ENCODE measurements at places on chromosomes 3 and 15.

DNA sequence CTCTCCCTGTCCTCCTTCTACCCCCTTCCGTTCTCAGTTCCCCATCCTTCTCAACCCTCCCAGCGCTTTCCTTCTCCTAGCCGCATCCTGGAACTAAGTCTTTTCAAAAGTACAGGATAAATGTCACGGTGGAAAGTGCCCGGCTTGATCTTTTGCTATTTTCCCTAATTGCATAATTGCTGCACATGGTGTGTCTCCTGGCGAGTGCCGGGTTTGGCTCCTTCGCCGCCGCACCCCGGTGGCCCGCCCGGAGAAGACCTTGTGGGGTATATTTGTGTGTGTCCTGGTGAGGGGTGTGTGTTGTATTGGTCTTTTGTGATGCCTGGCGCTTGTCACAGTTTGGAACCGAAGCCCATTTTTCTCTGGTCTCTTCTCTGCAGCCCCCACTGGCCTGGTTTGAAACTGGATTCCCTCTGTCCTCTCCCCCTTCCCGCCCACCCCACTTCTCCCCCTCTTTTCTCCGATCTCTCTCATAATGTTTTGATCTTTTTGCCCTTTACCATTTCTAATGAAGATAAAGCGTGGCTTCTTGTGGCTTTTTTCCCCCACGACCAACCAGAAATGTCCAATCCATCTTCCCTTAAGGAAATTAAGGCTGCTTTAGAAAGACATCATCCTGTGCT is 692 bp downstream of the UBE2E2 start:
- peak; percentile 22 for DNase-seq

GRCh38 chr15:41513506-41514227 is at the start of gene LTK:
Gene LTK, minus strand, starts transcription at chr15:41513827. Its CDS starts 118 bp downstream, at chr15:41513709.
- DNase-seq, result no peak

DNA sequence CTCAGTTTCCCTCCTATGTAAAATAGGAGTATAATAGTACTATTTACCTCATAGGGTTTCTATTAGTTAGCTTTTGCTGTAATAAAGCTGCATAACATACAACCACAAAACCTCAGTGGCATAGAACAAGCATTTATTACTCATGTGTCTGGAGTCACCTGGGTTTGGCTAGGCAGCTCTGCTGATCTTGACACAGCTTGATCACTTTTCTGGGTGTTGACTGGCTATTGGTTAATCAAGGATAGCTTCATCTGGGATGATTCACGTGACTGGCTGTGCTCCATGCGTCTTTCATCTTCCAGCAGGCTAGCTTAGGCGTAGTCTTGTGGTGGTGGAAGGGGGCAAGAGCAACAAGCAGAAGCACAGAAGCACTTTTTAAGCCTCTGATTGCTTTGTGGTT is 112.6 kb downstream of the SQOR start:
- no peak for DNase-seq

- DNase-seq, result no peak
Observed at GRCh38 chr3:129975705-129976048, 1.2 kb downstream of the TRH start.

DNA sequence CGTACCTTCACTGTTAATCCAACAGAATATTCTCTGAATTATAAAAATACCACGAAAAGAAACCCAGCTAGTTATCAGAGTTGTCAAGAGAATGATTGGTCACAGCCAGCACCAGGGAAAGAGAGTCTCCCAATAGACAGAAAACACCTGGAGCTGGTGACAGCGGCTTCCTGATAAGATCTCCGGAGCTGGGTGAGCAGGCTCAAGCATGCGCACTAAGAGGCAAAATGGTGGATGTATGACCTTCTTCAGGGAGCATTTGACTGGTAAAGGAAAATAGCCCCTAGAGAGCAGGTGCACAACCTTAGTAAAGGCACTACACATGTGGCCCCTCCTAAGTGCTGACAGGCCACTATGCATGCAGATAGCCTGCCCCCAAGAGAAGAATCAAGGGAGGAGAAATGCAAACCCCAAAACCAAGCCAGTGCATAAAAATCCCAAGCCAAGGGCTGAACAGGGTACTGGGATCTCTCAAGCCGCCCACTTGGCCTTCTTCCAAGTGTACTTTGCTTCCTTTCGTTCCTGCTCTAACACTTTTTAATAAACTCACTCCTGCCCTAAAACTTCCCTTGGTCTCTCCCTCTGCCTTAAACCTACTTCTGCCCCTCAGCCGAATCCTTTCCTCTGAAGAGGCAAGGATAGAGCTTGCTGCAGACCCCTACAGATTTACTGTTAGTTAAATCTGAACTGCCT is 93.2 kb downstream of the UACA start:
- DNase-seq, result no peak

GRCh38 chr15:94411285-94411684 is 179.9 kb downstream of the MCTP2 start:
- DNase-seq, result no peak

DNA sequence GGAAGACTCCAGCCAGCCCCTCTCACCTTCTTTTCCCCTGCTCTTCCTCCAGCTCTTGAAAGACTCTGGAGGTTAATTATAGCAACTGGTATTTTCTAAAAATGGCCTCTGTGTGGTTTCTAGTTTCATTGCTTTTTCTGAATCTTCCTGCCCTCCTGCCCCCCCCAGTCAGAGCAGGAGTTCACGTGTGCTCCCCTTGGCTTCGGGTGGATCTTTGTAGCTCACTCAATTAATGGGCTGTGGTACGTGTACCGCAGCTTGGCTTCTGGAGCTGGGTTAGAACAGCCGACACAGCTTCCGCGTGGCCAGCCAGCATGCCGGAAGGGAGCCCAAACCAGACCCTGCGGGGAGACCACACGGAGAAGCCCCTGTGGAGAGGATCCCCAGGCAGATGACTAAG is 31.5 kb downstream of the TM2D3 start:
- DNase-seq, result no peak

DNA sequence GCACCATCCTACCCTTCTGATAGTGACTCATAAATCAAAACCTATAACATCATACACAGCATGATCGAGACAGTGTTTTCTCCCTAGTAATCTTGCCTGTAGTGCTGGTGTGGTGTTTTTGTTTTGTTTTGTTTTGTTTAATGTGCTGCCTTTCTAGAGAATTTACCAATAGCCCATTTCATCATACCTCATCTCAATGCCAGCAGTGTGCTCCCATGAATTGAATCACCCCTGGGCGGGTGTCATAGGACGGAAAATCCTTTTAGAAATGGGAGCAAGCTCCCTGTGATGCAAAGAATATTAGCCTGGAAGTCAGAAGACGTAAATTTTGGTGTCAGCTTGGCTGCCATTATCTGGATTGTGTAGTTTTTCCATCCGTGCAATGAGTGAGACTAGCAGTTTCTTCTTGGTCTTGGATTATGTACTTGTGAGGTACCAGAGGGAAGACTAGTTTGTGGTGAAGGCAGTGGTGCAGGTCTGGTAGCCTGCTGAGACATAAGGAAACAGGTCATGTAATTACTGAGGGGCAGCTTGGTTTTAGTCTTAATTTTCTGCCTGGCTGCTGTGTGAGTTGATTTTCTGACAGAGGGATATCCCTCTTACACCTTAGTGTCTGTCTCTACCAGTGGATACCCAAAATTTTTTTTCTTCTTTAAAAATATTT is 29.9 kb downstream of the IGSF10 start:
- DNase-seq, result no peak

DNA sequence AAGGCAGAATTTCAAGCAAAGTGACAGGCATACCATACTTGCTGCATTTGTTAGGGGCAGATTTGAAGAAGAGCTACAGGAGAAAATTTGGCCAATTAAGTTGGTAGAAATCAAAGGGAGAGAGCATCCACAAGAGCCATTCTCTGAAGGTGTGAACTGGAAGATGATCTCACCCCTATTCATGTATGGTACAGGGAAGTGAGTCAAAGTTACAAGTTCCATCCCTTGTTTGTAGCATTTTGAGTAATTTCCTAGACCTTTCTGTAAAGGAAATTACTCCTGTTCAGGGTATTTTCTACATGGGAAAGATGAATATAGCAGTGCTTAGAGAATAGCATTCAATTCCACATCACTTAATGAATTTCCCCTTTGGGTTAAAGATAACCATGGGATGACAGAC is 28.4 kb downstream of the TTC14 start:
- no peak for DNase-seq

DNA sequence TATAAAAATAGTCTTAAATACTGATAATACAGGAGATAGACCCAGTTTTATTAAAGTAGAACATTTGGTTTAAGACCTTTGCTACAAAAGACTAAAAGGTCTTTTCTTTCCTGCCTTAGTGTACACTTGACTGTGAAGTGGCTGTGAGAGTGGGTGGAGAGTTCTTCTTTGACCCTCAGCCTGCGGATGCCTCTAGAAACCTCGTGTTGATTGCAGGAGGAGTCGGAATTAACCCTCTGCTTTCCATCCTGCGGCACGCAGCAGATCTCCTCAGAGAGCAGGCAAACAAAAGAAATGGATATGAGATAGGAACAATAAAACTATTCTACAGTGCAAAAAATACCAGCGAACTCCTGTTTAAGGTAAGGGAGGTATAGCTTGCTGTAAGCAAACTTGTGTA is 36.5 kb downstream of the OXNAD1 start:
- DNase-seq, result no peak

DNA sequence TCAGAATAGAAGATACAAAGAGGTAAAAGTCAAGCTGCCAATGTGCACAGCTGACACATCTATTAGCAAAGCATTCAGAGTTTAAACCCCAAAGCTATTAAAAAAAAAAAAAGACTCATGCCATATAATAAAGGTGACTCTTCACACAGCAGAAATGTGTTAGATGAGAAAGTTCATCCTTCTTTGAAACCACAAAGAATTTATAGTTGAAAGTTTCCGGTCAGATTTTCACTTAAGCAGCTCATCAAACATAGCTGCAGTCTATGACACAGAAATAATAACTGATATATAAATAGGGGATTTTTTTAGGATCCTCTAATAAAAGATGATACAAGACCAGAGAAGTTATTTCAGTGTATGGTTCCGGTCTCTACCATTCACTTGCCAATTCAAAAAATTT is 76.6 kb downstream of the WWTR1 start:
- no peak for DNase-seq

DNA sequence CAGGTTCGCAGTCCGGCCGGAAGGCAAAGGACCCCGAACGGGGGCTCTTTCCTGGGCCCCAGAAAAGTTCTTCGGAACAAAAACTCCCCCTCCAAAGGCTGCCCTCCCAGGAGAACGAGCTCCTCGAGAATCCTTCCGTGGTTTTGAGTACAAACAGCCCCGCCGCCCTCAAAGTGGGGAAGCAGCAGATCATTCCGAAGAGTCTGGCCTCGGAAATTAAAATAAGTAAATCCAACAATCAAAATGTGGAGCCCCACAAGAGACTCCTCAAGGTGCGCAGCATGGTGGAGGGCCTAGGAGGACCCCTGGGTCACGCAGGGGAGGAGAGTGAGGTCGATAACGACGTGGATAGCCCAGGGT is 1.3 kb downstream of the ARHGEF26 start:
- DNase-seq, result no peak

DNA sequence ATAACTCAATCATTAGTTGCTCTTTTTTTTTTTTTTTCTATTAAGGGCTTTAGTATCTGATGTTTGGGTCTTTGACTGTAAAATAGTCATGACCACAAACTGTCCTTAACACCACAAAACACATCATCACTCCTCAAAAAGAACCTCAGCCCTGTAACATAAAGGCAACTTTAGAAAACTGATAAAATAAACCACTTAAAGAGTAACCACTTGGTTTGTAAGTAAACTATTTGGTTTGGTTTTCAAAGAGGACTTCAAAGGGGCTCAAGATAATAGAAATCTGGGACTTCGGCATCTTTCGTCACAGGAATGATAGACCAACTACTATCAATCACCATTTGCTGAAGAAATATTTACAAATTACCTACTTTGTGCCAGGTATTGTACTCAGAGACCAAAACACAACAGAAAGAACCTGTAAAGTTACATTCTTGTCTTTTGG is 167.8 kb downstream of the FOXP1 start:
- DNase-seq, result no peak

DNA sequence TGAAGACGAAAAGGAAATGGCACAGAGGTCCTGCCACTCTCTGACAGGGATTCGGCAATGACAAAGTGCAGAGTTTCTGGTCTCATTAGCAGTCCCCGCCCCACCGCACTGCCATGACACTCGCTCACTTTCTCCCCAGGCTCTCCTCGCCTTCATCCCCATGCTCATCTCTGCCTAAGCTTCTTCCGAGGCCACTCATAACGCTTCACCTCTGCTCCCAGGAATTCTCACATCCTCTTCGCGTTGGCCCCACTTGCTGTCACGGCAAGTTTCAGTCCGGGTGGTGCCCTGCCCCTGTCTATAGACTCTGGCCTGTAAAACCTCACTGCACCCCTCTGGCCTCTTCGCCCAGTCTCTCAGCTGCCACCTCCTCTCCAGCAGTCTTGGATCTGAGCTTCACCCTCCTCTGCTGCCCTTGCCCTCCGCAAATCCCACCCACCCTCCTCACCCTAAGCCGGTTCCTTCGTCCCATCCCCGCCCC is 654 bp downstream of the RUBCN start:
- peak; percentile 53 for DNase-seq

DNA sequence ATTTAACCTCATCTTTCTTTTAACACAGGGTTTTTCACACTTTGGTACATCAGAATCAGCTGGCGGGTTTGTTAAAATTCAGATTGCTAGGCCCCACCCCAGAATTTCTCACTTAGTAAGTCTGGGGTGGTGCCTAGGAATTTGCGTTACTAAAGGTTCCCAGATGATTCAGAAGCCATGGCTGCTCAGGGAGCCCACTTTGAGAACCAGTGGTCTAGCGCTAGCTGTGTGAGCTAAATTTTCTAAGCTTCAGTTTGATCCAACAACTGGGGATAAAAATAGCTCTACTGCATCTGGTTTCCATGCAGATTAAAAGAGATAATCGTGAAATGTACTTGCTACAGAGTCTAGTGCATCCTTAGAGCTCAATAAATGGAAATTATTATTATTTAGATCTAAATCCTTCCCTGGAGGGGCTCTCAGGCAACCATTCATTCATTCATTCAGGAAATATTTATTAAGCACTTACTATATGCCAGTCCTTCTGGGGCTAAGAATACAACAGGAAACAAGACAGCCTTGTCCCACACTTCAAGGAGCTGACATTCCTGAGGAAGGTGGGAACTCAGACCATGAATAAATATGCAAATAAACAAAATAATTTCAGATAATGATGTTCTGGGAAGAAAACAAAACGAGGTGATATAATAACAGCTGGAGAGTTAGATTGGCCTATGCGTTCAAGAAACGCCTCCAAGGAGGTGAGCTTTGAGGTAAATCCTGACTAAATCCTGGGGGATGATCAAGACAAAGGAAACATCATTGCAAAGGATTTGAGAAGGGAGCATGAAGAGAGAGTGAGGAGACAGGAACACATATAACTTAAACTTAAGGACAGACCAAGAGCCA is 3.9 kb upstream of the CIDEC start:
- no peak for DNase-seq

DNA sequence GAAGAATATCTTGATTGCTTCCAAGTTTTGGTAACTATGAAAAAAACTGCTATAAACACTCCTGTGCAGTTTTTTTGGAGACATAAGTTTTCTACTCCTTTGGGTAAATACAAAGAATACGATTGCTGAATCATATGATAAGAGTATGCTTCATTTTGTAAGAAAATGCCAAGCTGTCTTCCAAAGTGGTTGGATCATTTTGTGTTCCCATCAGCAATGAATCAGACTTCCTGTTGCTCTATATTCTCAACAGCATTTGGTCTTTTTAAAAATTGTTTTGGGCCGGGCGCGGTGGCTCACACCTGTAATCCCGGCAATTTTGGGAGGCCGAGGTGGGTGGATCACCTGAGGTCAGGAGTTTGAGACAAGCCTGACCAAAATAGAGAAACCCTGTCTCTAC is 14.5 kb downstream of the BTD start:
- no peak for DNase-seq
